ENCODE measurements at places on chromosomes 1 and 21.

- DNase-seq: no peak
These were observed 26.8 kb upstream of the BACH1 start for GRCh38 chr21:29271927-29272333.

- DNase-seq: no peak
These were observed 226.6 kb upstream of the TMEM51 start for GRCh38 chr1:14926818-14927575.

DNA sequence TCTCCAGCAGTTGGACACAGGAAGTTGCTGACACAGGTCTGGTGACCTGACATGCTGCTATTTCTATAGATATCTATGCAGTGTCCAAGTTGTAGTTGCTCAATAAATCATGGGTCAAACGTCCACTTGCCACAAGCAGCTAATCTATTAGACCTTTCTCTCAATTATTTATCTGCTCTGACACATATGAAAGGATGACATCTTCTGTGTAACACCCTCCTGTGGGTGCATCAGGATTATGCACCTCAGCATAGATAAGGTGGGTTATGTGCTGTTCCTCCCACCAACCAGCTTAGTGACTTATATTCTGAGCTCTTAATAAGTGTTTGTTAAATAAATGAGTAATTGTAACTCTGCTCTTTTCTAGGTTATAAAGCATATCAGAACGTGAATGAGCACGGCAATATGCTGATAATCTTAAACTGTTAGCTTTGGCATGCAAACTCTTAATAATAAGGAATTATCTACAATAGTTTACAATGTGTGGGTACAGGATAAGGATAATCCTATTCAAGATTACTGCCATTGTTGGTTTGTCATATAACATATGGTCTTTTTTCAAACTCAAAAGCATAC, 90.7 kb upstream of the GCLM start:
- DNase-seq: no peak

- DNase-seq: no peak
These were observed 65.4 kb downstream of the ALPL start for GRCh38 chr1:21574466-21575151.

- peak; percentile 22 for DNase-seq
These were observed 157.7 kb downstream of the TRIM33 start for GRCh38 chr1:114353262-114353661.

- DNase-seq: no peak
These were observed 49.5 kb downstream of the DSCAM start for GRCh38 chr21:40797410-40797809.

GRCh38 chr1:30780409-30780808, 22.8 kb upstream of the LAPTM5 start:
- DNase-seq: no peak

DNA sequence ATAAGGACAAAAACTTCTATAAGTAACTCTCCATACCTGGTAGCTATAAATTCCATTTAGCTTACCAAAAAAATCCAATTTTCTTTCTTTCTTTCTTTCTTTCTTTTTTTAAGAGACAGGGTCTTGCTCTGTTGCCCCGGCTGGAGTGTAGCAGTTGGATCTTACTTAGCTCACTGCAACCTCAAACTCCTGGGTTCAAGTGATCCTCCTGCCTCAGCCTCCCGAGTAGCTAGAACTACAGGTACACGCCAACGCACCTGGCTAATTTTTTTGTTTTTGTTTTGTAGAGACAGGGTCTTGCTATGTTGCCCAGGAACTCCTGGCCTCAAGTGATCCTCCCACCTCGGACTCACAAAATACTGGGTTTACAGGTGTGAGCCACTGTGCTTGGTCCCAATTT, 75.5 kb downstream of the EPS15 start:
- no peak for DNase-seq

- DNase-seq: no peak
These were observed 209.9 kb upstream of the SGIP1 start for GRCh38 chr1:66323958-66324625.

GRCh38 chr1:164664127-164664526, 105.1 kb downstream of the PBX1 start:
- no peak for DNase-seq

GRCh38 chr21:29231756-29232529, 66.8 kb upstream of the BACH1 start:
- DNase-seq: no peak

- DNase-seq: no peak
These were observed 396 bp downstream of the ATP5PB start for GRCh38 chr1:111449703-111450017.

DNA sequence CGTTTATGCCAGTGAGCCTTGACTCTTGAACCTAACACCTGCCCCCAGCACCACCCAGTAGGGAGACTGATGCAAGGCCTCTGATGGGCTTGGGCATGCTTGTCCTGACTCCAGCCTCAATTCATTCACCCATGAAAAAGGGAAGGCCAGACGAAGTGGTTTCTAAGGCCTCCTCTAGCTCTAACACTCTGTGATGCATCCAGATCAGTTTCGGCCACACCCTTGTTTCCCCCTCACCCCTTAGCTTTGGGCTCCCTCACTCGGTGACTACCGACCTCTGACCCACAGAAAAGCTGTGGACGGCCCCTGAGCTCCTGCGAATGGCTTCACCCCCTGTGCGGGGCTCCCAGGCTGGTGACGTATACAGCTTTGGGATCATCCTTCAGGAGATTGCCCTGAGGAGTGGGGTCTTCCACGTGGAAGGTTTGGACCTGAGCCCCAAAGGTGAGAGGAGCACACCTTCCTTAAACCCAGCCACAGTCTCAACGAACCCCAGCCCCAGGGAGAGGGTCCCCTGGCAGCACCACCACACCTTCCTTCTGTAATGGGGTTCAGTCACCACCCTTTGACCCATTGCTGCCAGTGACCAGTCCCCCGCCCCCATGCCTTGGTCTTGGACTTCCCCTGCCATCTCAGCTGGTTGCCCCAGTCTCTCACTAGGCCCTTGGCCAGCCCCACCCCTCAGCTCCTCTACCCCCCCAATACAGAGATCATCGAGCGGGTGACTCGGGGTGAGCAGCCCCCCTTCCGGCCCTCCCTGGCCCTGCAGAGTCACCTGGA, 9.0 kb downstream of the NPR1 start:
- no peak for DNase-seq

GRCh38 chr1:21524686-21525339, 15.6 kb downstream of the ALPL start:
- no peak for DNase-seq

DNA sequence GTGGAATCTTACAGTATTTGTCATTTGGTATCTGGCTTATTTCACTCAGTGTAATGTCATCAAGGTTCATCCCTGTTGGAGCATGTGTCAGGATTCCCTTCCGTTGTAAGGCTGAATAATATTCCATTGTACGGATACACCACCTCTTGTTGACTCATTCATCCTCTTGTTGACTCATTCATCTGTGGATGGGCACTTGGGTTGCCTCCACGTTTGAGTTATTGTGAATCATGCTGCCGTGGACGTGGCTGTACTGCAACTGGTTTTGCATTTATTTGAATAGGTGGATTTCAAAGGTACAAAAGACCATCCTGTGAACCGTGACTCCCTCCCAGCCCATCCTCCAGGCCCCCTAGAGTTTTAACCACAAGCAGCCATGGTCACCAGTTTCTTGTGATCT, 11.9 kb upstream of the TCP10L start:
- DNase-seq: no peak

- DNase-seq: no peak
These were observed 13.6 kb upstream of the SPEN start for GRCh38 chr1:15833842-15834405.

GRCh38 chr1:162035241-162035640, 11.6 kb upstream of the OLFML2B start:
- no peak for DNase-seq

- no peak for DNase-seq
These were observed 123.1 kb downstream of the PGBD5 start for GRCh38 chr1:230303069-230303468.

GRCh38 chr1:236480758-236481436, 42.9 kb upstream of the LGALS8 start:
- DNase-seq: no peak

- no peak for DNase-seq
These were observed 28.8 kb downstream of the EDN2 start for GRCh38 chr1:41455479-41456332.

GRCh38 chr1:1761504-1762376, 16.5 kb downstream of the NADK start:
- DNase-seq: no peak

DNA sequence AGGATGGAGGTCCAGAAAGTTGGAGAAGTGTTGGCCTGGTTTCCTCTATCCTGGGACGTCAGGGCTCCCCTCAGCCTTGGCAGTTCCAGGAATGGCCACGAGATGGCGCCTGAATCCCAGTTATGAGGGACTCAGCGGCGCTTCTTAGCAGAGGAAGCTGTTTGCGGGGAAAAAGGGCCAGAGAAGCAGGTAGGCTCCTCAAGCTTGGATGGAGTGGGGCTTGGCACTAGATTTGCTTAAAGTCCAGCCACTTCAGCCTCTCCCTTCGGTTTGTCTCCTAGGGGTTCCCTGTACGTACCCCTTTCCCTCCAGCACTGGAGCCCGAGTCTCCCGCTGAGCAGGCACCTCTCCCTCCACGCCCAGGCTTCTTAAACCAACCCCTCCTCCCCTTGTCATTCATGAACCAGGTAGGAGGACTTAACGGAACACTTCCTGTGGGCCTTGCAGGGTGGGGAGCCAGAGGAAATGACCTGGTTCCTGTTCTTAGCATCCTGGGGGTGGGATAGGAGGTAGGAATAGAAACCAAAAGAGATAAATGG, 32.0 kb upstream of the TENT5B start:
- no peak for DNase-seq

DNA sequence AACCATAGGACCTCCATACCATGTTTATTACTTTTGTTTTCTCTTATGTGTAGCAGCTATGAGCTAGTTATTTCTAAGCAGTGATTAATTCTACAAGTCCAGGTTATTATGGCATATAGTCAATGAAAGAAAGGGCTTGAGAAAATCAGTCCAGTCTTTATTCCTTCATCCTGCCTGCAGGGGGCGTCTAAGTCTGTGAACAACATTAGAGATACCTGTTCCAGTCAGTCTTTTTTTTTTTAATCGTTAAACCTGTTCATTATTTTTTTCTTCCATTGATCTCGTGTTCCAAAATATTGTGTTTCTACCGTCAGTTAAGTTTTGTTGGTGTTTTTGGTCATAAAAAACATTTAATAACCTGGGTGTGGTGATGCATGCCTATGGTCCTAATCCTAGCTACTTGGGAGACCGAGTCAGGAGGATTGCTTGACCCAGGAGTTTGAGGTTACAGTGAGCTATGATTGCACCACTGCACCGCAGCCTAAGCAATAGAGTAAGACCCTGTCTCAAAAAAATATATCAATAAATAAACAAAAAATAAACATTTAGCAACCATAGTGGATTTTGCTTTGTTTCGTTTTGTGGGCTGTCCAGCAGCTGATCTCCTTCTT, 29.4 kb upstream of the CD2 start:
- DNase-seq: peak; percentile 20

DNA sequence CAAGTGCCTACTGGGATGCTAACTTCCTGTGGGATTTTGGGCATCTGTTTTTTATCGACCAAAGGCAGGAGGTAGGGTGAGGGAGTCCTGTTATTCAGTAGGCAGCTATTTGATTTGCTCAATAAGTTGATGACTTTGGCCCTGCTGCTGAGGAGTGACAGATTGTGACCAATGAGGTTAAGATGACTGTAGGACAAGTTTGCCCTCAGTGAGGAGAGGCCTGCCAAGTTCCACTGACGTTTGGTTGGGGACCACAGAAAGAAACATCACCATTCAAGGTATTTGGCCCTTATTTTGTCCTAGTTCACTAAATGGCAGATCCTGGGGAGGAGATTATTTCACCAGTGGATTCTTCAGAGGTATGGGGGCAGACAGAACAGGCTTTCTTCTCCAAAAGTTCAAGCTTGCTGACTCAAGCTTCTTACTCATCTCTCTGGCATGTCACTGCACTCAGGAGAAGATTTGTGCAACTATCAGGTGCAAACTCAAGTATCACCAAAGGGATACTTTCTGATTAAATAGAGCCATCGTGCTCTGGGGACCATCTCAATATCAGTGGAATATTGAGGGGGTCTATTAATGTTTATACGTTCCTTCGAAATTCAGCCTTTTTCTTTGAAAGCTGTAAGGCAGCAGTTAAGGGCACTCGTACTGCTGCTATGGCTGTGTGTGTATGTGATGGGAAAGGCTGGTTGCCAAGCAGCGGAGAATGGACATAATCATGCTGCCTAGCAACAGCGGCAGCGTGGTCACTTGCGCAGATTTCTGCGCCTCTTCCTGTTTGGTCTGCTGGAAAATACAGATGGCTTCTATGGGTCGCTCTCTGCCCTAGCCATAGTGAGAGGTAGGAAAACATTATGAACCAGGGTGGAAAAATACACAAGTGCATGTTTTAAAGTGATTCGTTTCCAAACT, 78.7 kb downstream of the PBX1 start:
- DNase-seq: no peak

- no peak for DNase-seq
These were observed 65.7 kb downstream of the KIF26B start for GRCh38 chr1:245220381-245220985.

- no peak for DNase-seq
These were observed 283.9 kb downstream of the DPYD start for GRCh38 chr1:97636941-97637340.

DNA sequence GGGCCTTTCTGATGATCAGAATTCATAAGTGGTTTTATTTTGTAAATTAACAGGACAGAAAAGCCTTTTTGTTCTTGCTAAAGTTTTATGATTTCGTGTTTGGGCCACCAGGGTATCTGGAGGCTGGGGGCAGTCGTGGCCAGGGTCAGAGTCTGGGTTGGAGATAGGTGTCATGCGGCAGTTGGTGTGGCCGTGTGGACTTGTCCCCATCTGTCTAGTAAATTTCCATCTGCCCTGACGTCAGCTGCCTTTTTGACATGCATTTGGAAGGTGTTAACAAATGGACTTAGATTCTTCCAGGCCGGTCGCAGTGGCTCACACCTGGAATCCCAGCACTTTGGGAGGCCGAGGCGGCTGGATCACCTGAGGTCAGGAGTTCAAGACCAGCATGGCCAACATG, 56.8 kb downstream of the SKI start:
- DNase-seq: no peak

GRCh38 chr1:61776091-61776490, 33.8 kb downstream of the PATJ start:
- DNase-seq: no peak

GRCh38 chr1:233714631-233715217, 100.8 kb downstream of the KCNK1 start:
- DNase-seq: no peak

- DNase-seq: no peak
These were observed 78.2 kb downstream of the NFIA start for GRCh38 chr1:61160526-61160925.
